Left ventricle myocardium inferior (tissue), 1 donor: ENCODE measurements at places on chromosomes 3 and 15. TPM values are rescaled to one million over a fixed set of nuclear protein-coding genes. Genes with fewer than 3 reads are reported as not detected.

The CEP19 gene
- 1.5 TPM for total RNA-seq

GRCh38 chr3:156820692-156821080 is 5.5 kb upstream of the LEKR1 start:
- peaks cover 30% of the 10 kb centered on the region for H3K4me1 ChIP-seq
- no peak overlapping the region for H3K4me3 ChIP-seq
- H3K27me3 ChIP-seq, result no peaks in the 10 kb centered on the region
- no peak for DNase-seq

GRCh38 chr3:197428117-197428801 is 127.5 kb downstream of the BDH1 start:
- DNase-seq, result peak; percentile 50
- H3K27ac ChIP-seq, result peak overlapping the region; percentile 16
- H3K4me1 ChIP-seq, result peaks cover 40% of the 10 kb centered on the region
- no peak overlapping the region for H3K4me3 ChIP-seq
- no peaks in the 10 kb centered on the region for H3K36me3 ChIP-seq

The IREB2 gene
- 23.6 TPM for total RNA-seq

The KLHL18 gene
- total RNA-seq, result 54.7 TPM

- H3K27me3 ChIP-seq, result no peaks in the 10 kb centered on the region
- DNase-seq, result no peak
- H3K4me3 ChIP-seq, result no peak overlapping the region
- no peaks in the 10 kb centered on the region for H3K36me3 ChIP-seq
- no peaks in the 10 kb centered on the region for H3K4me1 ChIP-seq
- H3K27ac ChIP-seq, result no peak overlapping the region
Measured at GRCh38 chr3:153704115-153704514, 417.1 kb upstream of the ARHGEF26 start.

The CPN2 gene
- 2.4 TPM for total RNA-seq

The AMOTL2 gene
- total RNA-seq, result 44.4 TPM

The IFT80 gene
- total RNA-seq, result 10.9 TPM

The DENND4A gene
- total RNA-seq, result 13.5 TPM
